Right kidney (tissue), 9 donors: ENCODE measurements at places on chromosomes 2 and 18.

DNA sequence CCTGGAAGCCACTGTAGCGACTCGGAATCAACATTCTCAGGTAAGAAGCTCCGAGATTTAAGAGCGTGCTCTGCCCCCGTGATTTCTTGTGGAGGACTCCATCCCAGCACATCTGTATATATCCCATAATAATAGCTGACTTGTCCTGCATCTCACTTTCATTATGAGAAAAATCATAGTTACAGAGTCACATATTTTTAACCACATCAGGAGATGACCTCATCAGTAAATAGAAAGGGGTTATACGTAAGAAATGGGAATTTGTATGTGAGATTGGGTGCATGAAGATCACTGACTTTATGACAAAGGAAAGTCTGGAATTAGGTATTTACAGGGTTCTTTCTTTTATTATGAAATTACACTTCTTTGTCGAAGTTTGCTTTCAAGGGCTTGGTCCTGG, 16.4 kb upstream of the TMEM18 start:
- DNase-seq = no peak

- DNase-seq = no peak
These were observed 321.5 kb downstream of the SATB2 start for GRCh38 chr2:199136242-199136641.

GRCh38 chr2:99348173-99348572, 11.0 kb downstream of the EIF5B start:
- DNase-seq = no peak

GRCh38 chr2:161436411-161436810, 20.3 kb downstream of the TBR1 start:
- DNase-seq = no peak

GRCh38 chr18:62841405-62841804, 126.1 kb downstream of the PHLPP1 start:
- DNase-seq = no peak

DNA sequence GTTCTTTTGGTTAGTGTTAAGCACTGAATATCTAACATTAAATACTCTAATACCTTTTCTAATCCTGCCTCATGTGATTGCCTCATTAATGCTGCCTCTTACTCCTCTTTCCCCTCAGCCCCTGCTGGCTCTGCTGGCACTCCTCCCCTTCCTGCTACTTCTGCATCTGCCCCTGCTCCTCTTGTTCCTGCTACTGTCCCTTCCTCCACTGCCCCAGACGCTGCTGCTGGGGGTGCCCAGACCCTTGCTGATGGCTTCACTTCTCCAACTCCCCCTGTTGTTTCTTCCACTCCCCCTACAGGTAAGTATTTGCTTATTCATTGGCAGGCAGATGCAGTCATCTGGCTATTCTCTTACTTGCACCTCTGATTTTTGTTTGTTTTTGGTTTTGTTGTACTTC, 68.5 kb downstream of the ABI2 start:
- DNase-seq = no peak

- no peak for DNase-seq
These were observed 388.0 kb upstream of the SYT4 start for GRCh38 chr18:43665105-43665788.

- DNase-seq = no peak
These were observed 92.9 kb downstream of the PXDN start for GRCh38 chr2:1651121-1652033.

- no peak for DNase-seq
These were observed 15.5 kb downstream of the RND3 start for GRCh38 chr2:150471813-150472510.

DNA sequence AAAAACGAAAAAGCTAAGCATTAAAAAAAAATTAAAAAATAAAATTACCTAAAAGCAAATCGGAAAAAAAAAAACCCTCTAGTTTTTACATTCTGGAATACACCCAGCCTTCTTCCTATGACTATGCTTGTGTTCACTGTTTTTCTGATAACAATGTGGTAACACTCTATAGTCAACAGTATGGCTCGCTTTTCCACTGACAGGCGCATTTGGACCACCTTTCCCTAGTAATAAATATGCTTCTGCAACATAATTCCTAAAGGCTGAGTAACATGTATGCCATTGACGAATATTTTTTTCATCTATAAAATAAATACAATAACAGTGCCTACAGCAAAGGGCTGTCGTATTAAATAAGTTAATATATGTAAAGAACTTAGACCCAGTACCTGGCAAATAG, 27.9 kb downstream of the NOL10 start:
- no peak for DNase-seq

DNA sequence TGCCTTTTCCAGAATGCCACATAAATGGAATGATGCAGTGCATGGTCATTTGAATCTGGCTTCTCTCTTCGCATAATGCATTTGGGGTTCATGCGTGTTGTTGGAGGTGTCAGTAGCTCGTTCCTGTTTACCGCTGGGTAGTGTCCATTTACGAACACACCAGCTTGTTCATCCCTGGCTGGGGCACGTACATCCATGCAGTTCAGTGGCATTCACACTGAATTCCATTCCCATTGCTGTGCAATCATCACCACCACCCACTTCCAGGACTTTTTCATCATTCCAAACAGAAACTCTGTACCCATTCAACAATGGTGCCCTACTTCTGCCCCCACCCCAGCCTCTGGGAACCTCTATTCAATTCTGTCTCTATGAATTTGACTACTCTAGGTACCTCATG, 14.7 kb upstream of the CIDEA start:
- DNase-seq = no peak

DNA sequence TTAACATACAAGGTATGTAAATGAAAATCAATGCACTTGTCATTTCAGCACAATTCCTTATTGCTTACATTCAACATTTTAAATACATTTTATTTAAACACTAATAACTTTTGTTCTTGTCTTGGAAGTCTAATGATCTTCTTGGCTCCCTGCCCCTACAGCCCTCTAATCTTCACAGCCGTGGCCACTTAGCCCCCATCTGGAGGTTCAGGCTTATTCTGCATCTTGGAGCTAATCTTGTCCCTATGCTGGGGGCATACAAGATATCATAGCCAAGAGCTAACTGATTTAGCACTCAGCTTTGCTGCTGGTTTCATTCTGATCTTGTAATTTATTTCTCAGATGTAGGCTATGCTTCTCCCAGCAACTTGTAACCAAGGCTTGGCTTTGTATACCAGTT, 140.8 kb downstream of the TMEFF2 start:
- DNase-seq = no peak

GRCh38 chr2:7841751-7842150, 840.1 kb upstream of the ID2 start:
- no peak for DNase-seq

GRCh38 chr2:138823666-138824065, 43.5 kb upstream of the NXPH2 start:
- no peak for DNase-seq

DNA sequence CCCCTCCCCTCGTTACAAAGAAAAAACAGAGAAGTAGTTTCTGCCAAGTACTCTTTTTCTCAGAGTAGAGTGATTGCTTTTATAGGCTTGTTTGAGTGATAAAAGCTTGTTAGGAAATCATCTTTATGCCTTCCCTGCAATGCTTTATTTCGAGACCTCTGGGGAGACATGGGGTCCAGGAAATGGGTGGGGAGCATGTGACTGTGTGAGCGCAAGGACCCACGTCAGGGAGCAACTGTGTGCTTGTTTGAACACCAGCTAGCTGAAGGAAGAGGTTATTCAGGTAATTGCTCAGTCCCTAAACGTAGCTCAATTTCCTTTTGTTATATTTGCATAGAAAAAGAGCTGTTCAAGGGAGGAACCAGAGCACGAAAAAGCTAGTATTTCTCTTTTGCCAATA, 187.3 kb downstream of the FAM210A start:
- DNase-seq = no peak

DNA sequence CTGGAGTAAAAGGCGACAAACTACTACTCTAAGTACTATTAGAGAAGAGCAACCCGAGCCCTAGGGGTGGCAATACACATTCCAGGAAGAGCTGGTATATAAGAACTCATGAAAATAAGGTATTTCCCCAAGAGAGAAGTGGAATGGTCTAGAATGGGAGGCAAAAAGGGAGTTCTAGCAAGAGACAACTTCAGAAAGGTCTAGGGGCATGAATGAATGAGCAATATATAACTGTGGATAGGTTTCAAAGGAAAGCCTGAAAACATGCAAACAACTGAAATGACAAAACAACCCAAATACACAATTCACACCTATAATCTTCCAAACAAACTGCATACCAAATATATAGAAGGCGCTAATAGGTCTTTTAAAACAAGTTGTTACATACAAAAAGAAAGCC, 22.2 kb downstream of the TRIP12 start:
- DNase-seq = no peak

- DNase-seq = no peak
These were observed 77.5 kb downstream of the BIN1 start for GRCh38 chr2:127029350-127030051.

- no peak for DNase-seq
These were observed 257.7 kb downstream of the TXNL1 start for GRCh38 chr18:56380685-56381084.

DNA sequence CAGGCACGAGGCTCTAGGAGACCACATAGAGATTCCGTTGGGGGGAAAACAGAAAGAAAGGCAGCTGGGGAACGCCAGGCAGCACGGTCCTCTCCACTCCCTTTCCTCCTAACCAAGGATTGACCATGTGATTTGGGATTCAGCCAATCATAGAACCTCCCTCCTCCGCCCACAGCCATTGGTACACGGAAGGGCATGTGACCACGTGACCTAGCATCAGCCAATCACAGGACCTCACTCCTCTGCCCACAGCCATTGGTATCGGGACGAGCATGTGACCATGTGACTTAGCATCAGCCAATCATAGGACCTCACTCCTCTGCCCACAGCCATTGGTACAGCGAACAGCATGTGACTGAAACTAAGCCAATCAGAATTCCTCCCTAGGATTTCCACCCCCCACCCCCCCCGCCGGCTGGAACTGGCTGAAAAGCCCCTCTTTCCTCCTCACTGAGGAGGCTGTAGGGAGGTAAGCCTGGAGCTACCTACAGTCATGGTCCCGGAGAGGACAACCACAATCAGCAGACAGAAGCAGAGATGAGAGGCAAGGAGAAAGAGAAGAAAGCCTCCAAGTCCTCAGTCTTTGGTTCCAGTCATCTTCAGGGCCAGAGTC, 7.6 kb downstream of the SERPINE2 start:
- no peak for DNase-seq

DNA sequence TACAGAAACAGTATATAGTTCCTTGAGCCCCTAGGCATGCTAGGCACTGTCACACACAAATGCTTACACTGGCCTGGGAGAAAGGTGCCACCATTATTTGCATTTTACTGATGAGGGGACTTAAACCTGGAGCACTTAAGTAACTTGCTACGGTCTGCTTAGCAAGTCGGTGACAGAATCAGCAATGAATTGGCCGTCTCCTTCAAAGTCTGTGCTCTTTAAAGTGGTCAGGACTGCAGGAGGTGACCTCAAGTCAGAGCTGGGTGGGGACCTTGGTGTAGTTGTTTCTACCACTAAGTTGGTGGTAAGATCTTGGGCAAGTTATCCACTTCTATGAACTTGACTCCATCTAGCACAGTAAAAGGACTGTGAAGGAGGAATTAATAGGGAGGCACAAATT, 34.8 kb downstream of the PTPRM start:
- DNase-seq = no peak

GRCh38 chr2:72145289-72145657, 2.4 kb downstream of the CYP26B1 start:
- DNase-seq = no peak

DNA sequence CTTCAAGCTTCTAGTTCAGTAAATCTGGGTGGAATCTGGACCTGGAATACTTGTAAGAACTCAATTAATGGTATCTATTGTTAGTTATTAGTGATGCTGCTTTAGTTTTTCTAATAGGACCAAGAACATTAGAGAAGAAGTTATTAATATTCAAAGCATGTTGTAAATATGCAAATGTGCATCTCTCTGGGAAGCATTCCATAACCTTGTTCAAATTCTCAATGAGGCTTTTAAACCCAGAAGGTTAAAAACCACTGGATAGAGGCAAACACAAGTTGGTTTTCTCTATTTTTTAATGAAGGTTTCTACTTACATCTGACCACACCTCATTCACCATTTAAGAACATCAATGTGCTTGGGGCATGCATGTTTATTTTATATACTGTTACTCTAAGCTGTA, 16.1 kb upstream of the ACVR1C start:
- no peak for DNase-seq

- no peak for DNase-seq
These were observed 351.3 kb downstream of the NRXN1 start for GRCh38 chr2:50680646-50681045.
